RPMI7951 (cell line): ENCODE measurements at places on chromosomes 4 and X. TPM values are rescaled to one million over a fixed set of nuclear protein-coding genes. Genes with fewer than 3 reads are reported as not detected.
A peak's percentile ranks its signal among the peaks of the same experiment; 100 is the strongest.

- DNase-seq: peak; percentile 35
Observed at GRCh38 chrX:130916636-130917422, 13.8 kb upstream of the ENOX2 start.

DNA sequence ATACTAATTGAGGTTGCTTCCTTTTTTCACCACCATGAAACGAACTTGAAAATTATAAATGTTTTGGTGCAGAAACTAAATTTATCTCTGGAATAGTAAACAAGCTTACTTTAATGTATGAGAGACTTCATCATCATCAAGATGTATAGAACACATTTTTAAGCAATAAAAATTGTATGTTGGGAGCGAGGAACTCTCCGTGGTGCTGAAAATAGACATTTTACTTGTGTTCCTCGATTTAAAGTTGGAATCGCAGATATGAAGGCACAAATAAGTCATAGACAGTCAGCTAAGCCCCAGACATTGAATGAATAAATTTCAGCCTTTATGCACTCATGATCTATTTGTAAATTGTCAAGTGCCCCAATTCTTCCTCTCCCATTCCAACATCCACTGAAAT, 310.7 kb downstream of the STK32B start:
- DNase-seq: peak; percentile 22

DNA sequence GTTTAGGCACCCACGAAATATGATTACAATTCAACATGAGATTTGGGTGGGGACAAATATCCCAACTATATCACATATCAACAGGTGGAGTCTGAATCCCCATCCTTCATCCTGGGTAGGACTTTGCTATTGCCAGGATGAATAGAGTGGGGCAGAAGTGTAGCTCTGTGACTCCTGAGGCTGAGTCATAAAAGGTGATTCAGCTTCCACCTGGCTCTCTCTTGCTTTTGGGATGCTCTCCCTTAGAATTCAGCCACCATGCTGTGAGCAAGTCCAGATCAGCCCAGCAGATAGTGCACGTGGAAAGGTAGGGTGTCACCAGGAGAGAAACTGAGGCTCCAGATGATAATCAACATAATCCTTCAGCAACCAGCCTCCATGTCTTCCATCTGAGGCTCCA, 193.8 kb upstream of the BCOR start:
- DNase-seq: no peak

DNA sequence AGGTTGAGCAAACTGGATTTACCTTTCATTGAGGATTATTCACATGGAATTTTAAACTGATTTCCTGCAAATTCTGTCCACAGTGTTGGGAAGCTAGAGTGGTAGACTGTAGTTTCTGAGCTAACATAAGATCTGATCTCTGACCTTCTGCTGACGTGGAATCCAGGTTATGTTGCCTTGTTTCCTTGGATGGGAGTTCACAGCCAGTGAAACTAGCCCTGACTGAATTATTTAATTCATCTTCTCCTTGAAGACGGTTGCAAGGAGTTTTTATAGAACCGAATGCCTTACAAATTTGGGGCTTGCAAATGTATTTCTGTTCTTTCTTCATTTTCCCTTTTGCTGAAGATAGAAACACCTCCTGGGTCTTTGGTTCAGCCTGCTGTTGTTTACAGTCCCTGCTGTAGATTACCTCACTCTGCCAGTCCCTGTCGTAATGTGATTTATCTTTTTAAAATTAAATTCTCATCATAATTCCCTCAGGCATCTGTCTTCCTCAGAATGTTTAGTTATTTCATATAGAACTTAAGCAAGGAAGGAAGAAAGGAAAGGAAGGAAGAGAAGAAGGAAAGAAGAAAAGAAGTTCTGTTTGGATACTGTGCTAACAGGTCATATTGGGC, 113.9 kb downstream of the CEP135 start:
- DNase-seq: no peak

DNA sequence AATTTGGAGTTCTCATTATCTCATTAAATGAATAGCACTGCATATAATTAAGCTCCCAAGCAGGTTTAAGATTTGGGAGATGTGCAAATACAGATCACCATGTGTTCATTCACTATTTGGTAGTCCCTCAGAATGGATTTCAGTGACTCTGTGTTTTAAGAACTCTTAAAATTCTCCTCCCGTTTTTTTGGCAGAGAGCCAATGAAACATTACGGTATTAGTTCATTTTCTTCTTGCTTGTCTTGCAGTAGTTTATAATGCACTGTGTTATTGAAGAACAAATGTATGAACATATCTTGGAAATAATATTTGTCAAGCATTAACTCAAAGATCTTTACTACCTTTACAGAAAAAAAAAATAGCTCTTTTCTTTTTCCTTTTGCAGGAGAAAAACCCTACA, 32.7 kb downstream of the KLF3 start:
- DNase-seq: no peak

DNA sequence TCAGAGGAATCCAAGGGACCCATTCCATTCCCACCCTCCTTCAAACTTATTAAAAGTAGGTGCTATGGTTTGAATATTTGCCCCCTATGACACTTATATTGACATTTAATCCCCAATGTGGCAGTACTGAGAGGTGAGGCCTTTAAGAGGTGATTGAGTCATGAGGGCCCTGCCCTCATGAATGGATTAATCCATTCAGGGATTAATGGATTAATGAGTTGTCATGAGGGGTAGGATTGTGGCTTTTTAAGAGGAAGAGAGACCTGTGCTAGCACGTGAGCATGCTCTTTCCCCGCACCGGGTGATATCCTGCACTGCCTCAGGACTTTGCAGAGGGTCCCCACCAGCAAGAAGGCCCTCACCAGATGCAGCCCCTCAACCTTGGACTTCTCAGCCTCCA, 50.1 kb downstream of the IRF2 start:
- DNase-seq: no peak

DNA sequence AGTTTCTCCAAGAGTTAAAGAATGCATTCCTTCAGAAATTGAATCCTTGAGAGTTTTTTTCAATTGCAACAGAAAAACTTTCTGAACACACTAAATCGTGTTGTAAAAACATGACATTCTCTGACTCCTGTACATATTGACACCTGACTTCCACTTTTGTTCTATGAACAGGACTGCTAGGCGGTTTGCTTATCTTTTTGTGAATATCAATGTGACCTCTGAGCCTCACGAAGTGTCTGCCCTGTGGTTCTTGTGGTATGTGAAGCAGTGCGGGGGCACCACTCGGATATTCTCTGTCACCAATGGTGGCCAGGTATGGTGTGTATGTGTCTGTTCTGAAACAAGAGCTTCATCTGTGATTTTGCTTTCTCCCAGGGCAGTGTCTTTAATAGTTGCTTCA, 71.9 kb downstream of the MAOA start:
- no peak for DNase-seq

DNA sequence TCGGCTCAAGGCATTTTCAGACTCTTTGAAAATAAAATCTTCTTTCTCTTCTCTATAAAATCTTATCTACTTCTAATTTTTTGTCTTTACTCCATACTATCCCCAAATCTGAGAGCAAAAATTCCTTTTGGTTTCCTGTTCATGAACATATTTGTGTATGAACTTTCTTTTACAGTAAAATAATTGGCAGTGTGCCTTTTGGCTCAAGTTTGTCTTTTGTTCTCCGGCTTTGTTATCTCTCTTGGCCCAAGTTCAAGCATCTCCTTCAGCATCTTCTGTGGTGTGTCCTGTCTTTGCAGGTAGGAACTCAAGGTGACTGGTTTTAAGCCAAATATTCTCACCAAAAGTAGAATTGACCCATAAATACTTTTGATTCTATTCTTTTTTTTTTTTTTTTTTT, 276.6 kb upstream of the FAT1 start:
- no peak for DNase-seq

- no peak for DNase-seq
Observed at GRCh38 chr4:39741401-39741800, 43.5 kb downstream of the UBE2K start.

GRCh38 chr4:13903061-13903460, 275.5 kb upstream of the BOD1L1 start:
- no peak for DNase-seq

- DNase-seq: no peak
Observed at GRCh38 chrX:39504227-39504626, 593.5 kb downstream of the BCOR start.

DNA sequence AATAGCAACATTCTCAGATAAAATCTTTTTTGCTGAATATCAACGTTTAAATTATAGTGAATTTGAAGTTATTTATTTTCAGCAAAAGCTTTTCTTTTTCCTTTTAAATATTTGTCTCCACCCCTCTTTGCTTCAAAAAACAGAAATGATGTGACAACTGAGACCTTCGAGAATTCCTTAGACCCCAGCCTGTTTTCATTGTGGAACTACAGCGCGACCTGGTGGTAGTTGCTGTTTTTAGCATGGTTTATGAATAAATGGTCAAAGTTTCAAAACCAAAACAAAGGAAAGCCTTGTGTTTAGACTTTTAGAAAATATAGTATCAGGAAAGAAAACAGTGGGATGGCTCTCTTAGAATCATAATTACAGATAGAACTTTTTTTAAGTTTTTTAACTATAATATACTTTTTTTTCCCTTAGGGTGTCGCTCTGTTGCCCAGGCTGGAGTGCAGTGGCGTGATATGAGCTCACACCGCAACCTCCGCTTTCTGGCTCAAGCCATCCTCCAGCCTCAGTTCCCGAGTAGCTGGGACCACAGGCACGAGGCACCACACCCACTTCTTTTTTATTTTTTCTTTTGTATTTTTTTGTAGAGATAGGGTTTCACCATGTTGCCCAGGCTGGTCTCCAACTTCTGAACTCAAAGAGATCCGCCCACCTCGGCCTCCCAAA, 26.8 kb upstream of the TMEM184C start:
- peak; percentile 57 for DNase-seq

GRCh38 chr4:20445933-20446723, 194.4 kb downstream of the SLIT2 start:
- peak; percentile 11 for DNase-seq

DNA sequence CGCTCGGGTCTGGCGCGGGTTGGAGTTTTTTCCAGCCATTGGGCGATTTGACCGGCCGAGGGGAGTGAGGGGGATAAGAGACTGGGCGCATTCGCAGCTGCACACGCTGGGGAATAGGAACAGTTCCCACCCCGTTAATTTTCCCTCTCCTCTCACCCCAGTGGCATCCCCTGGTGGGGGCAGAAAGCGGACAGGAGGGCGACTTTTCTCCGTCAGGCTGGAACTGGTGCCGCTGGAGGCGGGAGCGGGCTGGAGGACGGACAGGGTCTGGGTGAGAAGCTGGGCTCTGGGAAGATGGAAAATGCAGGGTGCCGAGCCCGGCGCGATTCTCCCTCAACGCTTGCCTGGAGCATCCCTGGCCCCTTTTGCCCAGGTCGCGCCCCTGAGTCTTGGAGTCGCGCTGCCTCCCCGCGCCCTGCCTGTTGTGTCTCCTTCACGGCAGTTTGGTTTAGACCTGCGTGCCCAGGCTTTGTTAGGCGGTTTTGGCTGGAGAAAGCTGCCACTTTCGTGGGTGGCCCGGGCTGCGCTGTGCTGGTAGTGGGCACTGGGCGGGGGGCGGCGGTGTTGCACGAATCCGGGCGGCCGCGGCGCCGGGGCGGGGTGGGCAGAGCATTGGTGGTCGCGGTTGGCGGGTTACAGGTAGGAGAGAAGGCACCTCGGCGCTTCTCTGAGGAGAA, 2.0 kb downstream of the ADGRL3 start:
- DNase-seq: no peak

DNA sequence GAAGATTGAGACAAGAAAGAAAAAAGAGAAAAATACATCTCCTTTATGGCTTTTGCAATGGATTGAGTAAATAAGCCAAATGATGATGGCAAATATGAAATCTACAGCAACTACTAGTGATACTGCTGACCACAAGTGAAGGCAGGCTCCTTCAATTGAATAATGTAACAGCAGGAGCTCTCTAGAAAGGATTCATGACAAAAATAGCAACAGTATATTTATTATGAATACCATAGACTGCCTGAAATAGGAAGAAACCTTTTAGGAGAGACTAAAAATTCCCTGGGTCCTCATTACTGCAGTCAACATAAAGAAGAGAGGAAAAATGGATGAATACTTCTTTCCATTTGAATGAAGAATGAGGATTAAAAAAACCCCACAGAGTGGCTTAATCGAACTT, 306.8 kb upstream of the ANXA10 start:
- no peak for DNase-seq

GRCh38 chrX:63738696-63739095, 46.3 kb downstream of the ARHGEF9 start:
- no peak for DNase-seq

DNA sequence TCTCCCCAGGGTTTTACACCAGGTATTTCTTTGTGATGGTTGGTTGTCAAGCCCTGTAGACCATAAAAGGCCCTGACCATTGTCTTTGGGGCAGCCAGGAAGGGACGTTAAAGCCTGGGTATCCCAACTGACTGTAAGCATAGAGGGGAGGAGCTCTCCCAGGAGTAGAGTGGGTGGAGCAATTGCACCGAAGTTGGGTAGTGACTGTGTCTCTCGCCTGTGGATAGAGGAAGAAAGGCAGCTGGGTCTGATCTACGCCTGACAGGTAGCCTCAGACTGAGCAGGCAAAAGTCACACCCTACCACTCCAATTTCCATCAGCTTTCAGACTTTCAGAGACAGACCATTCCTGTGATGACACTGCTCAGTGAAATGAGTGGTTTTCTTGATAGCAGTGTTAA, 123.3 kb downstream of the KLHL8 start:
- DNase-seq: no peak

CENPI gene
- 27.9 and 32.8 TPM in 2 replicates for total RNA-seq

DSPP gene
- not detected in 2 replicates for total RNA-seq

ARSJ gene
- 7.1 and 10.5 TPM in 2 replicates for total RNA-seq

COX7B2 gene
- not detected in 2 replicates for total RNA-seq

RELL1 gene
- total RNA-seq: 42.1 and 55.3 TPM in 2 replicates

IL2RG gene
- total RNA-seq: not detected in 2 replicates

FAM9B gene
- 0.10 and 0.36 TPM in 2 replicates for total RNA-seq

MAGEA6 gene
- 85.4 and 95.8 TPM in 2 replicates for total RNA-seq

RAB40A gene
- total RNA-seq: not detected in 2 replicates

TCEAL5 gene
- total RNA-seq: not detected in 2 replicates
